ENCODE measurements at places on chromosomes 5 and 9.

- DNase-seq, result no peak
These were observed 849 bp downstream of the RORB start for GRCh38 chr9:74497748-74498620.

- no peak for DNase-seq
These were observed 30.7 kb upstream of the IL31RA start for GRCh38 chr5:55820488-55820887.

GRCh38 chr5:65326922-65327321 lies 154.8 kb downstream of the ADAMTS6 start:
- DNase-seq, result no peak

- no peak for DNase-seq
These were observed 529 bp upstream of the NRARP start for GRCh38 chr9:137302449-137303150.

DNA sequence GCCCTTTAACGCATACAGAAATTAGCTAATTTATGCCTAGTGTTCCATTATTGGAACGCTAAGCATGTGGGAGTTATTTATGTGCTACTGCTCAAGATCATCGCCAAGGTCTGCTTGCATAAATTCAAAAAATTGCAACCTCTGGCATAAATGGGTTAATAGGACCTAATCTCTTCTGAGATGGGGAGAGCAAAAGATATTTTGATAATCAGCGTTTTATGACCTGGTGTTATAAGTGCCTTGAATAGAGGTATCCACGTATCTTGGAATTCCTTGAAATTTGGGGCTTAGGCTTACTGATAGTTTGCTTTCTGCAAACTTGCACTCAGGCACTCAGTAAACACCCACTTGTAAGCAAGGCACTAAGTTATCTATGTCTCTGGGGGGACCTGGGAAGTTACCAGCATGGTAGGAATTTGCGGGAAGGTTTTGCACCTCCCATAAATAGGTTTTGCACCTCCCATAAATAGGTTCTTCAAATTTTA lies 1.8 kb downstream of the SUB1 start:
- DNase-seq, result no peak

DNA sequence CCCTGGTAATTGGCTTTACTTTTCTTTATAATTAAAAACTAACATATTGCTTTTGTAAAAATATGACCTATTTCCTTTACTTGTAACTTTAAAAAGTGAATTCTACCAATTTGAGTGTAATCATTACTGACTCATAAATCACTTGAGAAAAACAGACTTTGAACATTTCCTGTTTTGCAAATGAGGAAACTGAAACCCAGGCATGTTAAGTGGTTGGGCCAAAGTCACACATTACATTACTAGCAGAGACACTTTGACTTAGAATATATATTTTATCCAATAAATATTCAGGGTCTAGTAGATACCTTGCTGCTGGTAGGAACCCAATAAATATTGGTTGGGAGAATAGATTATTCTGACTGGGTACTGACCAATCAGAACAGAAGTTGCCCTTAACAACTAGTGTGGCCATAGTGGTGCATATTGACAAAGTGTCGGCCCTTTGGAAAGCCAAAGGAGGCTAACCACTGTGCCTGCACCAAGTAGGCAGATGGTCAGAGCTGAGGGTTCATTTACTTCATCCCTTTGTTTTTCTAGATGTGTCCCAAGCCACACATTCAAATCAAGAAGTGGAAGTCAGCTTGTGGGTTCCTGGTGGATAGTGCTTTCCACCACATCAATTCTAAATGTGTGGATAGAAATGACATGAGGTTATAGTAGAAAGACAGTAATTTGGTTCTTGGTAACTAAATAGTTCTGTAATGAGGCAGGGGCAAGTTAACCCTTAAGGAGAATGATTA lies 365.1 kb upstream of the RIOK2 start:
- no peak for DNase-seq

- no peak for DNase-seq
These were observed 28.1 kb downstream of the CCDC187 start for GRCh38 chr9:136275655-136276429.

- DNase-seq, result no peak
These were observed 6.7 kb downstream of the PTCH1 start for GRCh38 chr9:95509851-95510708.

DNA sequence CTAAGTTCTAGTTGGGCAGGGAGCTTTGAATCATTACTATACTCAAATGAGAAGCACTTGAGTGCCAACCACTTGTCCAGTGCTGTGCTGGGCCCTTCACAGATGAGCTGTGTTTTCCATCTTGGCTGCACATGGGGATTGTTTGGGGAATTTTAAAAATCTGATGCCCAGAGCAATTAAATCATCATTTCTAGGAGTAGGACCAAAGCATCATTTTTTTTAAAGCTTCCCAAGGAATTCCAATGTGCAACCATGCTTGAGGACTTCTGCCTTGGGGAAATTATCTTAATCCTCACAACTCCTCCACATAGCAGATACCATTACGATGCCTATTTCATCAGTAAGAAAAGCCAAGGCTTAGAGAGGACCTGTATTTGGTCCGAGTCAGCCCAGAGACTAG lies 131.4 kb downstream of the TMEM174 start:
- DNase-seq, result no peak

DNA sequence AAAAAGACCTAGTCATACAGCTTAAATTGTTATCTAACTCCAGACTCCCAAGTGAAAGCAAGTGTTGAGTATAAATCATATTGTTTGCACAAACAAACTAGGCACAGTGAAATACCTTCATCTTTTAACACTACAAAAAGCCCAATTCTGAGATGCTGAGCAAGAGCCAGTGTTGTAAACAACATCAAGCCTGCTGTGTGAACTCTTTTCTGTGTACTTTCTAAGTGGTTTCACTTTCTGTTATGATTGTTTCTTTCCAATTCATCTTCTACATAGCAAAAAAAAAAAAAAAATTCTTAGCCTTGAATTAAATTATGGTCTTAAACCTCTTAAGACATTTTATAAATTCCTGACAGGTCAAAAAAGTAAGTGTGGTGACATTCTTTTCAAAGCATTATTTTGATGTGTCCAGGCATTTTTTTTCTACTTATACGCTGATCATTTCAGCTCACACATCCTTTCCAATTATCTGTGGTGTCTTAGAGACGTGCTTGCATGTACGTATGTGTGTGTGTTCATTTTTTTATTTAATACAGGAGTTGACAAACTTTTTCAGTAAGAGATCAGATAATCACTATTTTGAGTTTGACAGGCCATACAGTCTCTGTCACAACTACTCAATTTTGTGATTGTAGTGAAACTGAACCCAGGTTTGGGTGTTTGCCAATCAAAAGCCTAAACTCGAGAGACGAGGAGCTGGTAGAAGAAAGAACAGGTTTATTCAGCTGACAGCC lies 556.1 kb downstream of the CDH9 start:
- no peak for DNase-seq

DNA sequence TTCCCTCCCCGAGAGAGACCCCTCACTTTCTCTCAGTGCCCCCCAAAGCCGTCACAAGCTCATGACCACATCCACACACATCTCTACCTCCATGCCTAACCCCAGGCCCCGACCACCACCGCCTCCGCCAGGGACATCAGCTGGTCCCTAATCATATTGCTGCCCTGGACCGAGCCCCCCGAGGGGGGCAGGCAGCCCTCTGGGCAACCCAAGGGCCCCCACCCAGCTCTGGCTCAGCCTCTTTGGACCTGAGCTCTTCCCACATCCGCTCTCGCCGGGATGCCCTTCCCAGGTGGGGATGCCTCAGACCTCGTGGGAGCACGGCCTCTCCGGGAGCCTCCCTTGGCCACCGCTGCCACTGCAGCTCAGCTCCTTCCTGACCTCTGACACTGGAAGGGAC lies 18.5 kb downstream of the LHX3 start:
- no peak for DNase-seq

- no peak for DNase-seq
These were observed 75.0 kb downstream of the NR6A1 start for GRCh38 chr9:124696101-124696500.

GRCh38 chr5:172886974-172887501 lies 53.0 kb downstream of the ERGIC1 start:
- no peak for DNase-seq

DNA sequence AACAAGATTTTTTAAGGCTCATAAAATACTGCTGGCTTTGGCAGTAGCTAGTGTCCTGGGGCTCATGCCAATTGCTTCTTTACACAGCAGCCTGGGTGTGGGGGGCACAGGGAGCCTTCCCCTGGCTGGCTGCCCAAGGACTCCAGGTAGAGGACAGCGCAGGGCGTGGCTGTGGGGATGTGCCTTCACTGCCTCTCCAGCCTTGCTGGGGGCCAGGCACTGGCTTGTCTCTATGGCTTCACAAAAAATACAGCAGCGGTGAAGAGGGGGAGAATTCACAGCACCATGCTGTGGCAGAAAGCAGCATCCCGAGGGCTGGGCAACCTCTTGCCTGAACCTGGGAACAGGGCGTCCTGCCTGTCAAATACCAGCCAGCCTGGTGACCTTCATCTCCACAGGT lies 57.4 kb downstream of the DAP start:
- DNase-seq, result no peak

DNA sequence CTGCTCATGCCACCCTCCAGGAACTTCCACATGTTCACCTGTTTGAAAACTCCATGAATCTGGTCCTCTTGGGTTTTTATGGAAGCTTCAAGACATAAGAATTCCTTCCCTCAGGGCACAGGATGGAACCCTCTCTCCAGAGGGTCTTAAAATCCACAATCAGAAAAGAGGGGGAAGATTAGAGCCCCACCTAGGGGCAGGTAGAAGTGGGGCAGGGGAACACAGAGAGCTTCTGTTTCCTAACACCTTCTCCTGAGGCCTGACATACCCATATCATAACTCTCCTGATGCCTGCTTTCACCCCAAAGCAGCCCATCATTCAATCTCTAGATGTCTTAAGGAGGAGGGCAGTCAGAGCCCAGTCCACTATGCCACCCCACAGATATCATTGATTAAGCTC lies 1087.7 kb upstream of the ARRDC3 start:
- DNase-seq, result no peak

DNA sequence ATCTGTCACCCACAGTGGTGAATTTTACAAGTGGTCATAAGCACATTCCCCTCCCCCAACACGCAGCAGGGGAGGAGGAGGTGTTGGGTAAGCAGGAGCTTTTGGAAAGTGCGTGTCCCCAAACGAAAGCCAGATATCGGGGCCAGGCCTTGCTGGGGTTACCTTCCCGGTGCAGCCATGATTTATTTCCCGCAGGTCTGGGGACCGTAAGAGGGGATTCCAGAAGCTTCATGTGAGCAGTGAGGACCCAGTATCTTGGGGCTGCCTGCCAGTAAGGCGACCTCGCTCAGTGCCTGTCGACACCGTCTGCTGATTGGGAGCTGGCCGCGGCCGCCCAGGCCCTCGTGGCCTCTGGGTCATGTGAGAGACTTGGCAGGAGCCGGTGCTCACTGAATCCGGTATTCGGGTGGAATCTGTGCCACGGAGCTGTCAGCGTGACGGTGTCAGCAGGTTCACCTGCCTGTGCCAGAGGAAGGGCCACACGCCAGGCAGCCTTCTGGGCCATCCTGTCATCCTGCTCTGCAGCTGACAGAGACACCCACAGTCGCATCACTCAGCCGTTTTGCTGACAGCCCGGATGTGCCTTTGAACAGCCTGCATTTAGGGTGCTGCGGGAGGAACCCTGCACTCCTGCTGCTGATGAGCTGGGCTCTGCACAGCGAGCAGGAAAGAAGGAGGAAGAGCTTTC lies 37.3 kb downstream of the SEC61B start:
- peak; percentile 22 for DNase-seq

GRCh38 chr5:23820765-23821471 lies 313.5 kb downstream of the PRDM9 start:
- no peak for DNase-seq

DNA sequence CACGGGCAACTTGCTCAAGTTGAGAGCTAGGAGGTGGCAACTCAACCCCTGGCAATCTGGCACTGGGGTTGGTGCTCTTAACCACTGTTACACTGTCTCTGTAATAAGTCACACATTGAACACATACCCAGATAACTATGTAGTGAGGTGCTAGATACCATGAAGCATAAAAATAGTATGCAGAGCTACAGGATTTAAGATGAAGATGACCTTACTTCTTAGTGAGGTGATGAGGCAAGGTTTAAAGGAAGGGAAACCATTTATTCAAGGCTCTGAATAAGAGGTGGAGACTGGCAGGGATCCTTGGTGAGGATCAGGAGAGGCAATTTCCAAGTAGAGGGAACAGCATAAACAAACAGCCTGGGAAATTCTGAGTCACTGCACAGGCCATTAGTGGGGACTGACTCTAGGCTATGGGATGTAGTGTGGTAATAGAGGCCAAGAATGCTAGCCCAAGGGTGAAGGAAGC lies 67.6 kb upstream of the NR3C1 start:
- no peak for DNase-seq

DNA sequence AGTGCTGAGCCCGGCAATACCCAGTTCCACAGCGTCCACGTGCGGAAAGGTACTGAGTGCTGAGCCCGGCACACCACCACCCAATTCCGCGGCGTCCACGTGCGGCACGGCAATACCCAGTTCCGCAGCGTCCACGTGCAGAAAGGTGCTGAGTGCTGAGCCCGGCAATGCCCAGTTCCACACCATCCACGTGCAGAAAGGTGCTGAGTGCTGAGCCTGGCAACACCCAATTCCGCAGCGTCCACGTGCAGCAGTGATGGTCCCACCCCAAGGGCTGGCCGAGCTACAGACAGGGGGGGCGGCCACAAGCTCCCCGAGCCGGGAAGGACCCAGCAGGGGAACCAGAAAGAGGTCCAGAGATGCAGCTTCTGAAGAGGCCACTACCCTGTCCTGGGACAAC lies 20.2 kb downstream of the SLC12A7 start:
- no peak for DNase-seq

DNA sequence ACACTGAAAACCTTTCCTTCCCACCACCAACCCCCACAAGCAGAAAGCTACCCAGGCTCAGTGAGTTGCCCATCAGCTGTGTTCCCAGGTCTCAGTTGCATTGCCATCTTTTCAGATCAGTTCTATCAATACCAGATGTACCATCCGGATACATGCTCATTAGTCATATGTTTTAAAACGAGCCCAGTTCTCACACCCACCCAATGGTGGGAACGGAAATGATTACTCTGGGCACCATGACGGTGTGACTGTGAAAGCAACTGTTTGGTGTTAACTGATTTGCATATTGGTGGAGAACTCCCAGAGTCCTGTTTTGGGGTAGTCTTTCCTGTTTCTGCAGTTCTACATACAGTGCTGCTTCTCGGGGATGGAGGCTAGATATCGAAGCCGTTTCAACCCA lies 212.3 kb downstream of the TRIM36 start:
- no peak for DNase-seq

GRCh38 chr9:23741351-23741750 lies 84.7 kb downstream of the ELAVL2 start:
- no peak for DNase-seq

Data from activated CD4-positive, alpha-beta T cell treated with anti-CD3 and anti-CD28 coated beads for 4 hours (primary cell).